ENCODE measurements at places on chromosomes 4 and X.
A peak's percentile ranks its signal among the peaks of the same experiment; 100 is the strongest.

GRCh38 chr4:150321113-150321512 lies 242.9 kb downstream of the DCLK2 start:
- DNase-seq: no peak

- no peak for DNase-seq
Observed at GRCh38 chr4:16844816-16845586, 53.4 kb downstream of the LDB2 start.

DNA sequence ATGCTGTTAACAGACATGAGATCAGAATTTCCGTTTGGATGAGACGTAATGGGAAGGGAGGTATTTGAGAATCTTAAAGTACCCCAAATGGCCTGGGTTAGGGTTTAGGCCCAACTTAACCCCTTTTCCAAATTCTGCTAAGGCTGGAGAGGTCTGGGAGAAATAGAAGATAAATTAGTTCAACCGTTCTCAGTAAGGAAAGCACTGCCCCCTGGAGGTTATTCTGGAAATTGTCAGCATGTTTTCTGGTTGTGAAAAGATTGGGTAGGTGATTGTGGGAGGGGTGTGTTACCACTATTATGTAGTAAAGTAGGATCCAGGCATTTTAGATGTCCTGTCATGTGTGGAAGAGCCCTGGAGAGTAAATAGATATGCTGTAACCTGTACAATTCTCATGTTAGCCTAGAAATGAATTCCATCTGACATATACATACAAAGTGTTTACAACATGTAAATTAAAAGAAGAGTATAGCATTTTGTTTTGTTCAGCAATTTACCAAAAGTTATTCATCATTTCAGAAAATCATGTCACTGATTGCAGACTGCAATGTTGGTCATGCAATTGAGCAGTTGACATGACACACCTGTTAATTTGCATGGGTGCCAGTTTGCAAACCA lies 26.8 kb upstream of the GRXCR1 start:
- DNase-seq: peak; percentile 43

GRCh38 chrX:97332963-97333362 lies 449.3 kb downstream of the RPA4 start:
- no peak for DNase-seq

GRCh38 chr4:1458581-1458980 lies 52.3 kb upstream of the NKX1-1 start:
- DNase-seq: no peak

DNA sequence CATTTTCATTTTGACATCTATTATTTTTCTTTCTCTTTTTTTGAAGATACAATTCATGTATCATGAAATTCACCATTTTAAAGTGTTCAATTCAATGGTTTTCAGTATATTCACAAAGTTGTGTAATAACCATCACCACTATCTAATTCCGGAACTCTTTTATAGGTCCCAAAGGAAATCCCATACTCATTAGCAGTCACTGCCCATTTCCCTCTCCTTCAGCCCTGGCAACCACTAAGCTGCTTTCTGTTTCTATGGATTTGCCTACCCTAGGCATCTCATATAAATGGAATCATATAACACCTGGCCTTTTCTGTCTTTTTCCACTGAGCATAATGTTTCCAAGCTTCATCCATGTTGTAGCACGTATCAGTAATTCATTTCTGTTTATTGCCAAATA lies 3.2 kb upstream of the FGF2 start:
- DNase-seq: no peak

- no peak for DNase-seq
Observed at GRCh38 chr4:113758372-113758771, 3.2 kb downstream of the CAMK2D start.

DNA sequence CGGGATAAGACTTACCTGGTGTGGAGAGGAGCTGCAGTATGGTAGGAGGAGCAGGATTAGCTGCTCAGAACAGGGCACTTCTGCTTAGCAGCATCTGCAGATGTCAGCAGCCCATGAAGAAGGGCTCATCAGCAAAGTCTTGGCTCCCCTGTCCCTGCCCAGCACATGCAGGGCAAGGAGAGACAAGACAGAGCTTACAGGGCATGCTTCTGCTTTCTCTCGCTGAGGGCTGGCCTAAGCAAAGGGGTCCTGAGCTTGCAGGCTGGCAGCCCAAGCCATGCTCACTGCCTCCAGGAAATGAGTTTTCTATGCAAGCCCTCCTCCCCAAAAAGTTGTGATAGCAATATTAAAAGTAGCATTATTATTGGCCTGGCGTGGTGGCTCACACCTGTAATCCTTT lies 39.5 kb upstream of the TAPT1 start:
- no peak for DNase-seq

DNA sequence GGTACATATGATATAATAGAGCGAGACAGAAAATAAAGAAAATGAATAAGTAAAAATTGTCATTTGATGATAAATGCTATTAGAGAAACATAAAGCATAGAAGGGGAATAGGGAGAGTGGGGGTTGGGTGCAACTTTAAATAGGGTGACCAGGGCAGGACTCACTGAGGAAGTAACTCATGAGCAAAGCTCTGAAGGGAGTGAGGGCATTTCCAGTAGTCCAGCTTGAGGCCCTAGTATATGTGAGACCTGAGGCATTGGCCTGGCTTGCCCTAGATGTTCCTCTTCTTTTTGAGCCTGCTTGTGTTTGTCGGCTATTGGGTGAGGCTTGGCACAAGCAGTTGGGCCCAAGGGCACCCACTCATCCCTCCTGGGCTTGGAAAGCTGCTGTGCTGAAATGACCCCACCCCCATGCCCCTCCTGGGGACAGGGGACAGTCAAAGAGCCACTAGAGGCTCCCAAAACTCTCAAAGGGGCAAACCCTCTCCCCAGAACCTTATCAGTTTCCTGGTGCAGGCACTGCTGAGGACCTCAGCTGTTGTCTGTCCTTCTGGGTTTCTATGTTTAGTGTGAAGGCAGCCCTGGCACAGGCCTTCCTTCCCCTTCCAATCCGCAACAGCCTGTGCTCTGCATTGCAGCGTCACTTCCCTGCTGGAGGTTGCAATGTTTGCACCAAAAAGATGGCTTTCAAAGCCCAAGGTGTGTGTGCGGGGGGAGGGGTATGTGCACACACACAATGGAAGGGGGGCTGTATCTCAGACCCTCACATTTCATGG lies 40.1 kb downstream of the APLN start:
- no peak for DNase-seq

DNA sequence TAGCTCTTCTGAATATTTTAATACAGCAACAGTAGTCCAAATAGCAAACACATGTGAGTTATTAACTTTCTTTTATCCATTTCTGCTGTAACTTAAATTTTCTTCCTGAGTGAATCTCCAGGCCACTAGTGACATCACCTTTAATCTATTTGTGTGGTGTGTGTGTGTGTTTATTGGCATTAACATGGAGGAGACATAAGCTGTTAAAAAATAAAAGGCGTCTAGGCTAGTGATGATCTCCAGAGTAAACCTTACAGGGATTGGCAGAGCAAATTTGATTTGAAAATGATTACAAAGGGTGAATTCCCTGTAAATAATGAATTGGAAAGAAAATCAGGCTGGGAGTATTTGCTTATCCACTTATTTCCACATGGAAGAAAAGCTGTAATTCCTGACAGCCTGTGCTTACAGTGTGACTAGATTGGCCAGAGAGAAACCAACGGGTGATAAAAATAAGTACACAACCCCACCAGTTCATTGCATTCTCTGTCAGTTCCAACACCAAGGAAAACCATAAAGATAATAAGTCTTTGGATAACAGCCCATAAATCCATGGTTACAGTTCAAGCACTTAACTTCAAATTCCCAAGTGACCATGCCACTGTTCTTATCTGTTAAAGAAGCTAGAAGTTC lies 186.1 kb downstream of the ENOX2 start:
- no peak for DNase-seq

GRCh38 chr4:36088542-36088941 lies 155.8 kb downstream of the ARAP2 start:
- DNase-seq: no peak

DNA sequence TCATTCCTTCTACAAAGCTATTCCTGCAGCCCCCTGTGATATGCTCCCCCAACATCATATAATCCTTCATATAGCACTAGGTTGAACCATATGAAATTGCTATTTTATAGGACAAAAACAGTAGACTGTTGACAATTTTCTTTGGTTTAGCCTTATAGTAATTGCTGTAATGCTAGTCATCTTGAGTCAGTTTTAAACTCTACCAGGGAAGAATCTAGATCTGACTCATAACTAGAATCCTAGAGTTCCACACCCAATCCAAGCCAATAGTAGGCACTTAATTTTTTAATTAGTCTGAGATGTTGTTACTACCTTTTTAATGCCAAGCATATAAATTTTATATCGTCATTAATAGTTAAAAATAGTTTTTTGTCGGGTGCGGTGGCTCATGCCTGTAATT lies 136.8 kb downstream of the CHRNA9 start:
- no peak for DNase-seq

DNA sequence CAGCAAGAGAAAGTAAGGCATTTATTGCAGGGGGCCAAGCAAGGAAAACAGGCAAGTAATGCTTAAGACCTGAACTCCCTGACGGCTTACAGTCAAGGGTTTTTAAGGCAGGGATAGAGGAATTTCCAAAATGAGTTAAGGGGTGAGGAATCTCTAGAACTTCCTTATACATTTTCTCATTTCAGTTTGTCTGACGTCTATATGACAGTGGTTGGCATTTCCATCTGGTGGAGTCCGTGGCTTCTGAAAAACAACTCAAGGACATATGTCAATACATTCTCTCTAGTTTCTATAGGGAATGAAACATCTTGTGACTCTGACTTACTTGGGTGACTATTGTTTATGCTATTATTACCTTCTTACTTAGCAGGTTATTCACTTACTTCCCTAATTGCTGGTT lies 19.3 kb upstream of the GUCY2F start:
- no peak for DNase-seq

GRCh38 chr4:13833171-13833804 lies 205.8 kb upstream of the BOD1L1 start:
- no peak for DNase-seq

DNA sequence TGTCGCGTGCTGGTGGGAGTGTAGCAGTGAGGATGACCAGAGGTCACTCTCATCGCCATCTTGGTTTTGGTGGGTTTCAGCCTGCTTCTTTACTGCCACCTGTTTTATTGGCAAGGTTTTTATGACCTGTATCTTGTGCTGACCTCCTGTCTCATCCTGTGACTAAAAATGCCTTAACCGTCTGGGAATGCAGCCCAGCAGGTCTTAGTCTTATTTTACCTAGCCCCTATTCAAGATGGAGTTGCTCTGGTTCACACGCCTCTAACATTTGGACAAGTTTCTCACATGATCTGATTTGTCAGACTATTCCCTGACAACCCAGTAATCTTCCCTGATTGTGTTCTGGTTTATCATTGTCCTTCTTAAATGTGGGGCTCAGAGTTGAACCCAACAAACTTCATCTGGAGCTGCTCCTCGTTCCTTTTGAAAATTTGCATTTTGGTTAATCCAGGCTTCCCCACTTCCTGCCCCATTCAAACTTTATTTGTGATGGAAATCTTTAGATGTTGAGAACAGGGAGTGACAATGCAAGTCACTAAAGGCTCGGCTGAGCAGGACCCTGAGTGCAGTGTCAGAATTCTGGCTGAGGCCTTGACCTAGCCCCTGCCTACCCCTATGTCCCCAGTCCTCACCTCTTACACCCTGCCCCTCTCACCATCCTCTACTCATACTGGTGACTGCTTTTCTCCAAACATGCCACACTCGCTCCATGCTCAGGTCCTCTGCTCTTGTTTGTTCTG lies 226.8 kb downstream of the STIM2 start:
- no peak for DNase-seq

DNA sequence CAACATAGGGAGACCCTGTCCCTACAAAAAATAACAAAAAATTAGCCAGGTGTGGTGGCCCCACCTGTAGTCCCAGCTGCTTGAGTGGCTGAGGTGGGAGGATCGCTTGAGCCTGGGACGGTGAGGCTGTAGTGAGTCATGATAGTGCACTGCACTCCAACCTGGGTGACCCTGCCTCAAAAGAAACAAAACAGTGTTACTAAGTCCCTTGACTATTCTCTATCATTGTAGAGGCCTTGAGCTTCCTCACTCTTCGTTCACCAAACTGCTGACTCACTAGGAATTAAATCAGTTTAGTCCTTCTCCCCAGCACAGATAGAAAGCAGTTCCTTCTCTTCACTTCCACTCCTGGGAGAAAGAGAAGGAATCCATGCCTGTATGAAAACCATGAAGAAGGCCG lies 14.5 kb downstream of the CDS1 start:
- DNase-seq: no peak

DNA sequence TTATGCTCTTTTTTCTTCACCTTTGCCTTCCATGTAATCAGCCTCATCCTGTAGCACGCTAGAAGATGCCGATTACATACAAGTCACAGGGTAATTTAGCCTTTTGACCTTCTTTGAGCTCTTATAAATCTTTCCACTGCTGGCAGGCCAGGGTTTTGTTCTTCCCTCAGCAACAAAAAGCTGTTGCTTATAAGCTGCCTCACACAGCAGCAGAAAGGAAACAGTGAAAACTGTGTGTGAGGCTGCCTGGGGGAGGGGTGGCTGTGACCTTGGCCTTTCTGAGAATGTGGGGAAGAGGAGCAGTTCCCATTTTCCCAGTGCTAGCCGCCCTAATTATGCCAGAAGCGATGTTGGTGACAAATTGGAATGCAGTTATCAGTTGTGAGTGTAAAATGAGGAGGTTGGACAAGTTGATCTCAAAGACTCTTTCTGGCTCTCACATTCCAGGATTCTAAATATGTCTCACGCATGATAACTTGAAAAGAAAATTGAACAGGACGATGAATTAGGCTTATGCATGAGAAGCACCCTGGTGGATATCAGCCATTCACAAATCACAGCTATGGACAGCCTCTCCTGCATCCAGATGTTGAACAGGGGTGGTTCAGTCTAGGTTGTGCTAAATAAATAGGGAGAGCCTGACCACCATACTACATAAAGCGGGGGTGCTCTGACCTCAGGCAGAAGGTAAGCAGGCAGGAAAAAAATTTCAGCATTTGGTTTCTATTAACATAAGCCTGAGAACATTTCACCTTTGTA lies 25.7 kb downstream of the SLITRK2 start:
- DNase-seq: no peak

- DNase-seq: no peak
Observed at GRCh38 chr4:185737489-185738037, 74.4 kb downstream of the SORBS2 start.

- no peak for DNase-seq
Observed at GRCh38 chrX:128458888-128459287, 406.7 kb upstream of the ACTRT1 start.

DNA sequence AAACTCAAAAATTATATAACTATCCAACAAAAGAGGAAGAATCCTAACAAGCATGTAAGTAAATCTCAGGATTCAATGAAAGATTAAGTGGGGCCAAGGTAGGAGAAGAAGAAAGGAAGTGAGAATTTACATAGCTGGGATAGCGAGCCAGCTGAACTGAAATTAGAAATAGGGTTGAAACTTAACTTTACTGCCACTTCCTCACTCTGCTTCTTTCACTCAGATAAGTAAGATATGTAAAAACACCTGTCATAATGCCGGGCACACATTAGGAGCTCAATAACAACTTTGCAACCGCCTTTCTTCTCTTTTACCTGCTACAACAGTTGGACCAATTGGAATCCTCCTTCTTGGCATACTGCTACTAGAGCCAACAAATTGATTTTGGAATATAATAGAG lies 129.4 kb downstream of the CNKSR2 start:
- no peak for DNase-seq

GRCh38 chrX:39453889-39454621 lies 643.7 kb downstream of the BCOR start:
- DNase-seq: no peak

- DNase-seq: no peak
Observed at GRCh38 chr4:125832161-125832560, 517.4 kb downstream of the FAT4 start.

- no peak for DNase-seq
Observed at GRCh38 chr4:41360214-41360920, 103.6 kb downstream of the UCHL1 start.

All from activated CD4-positive, alpha-beta memory T cell treated with anti-CD3 and anti-CD28 coated beads for 36 hours (primary cell).